A549 treated with RU486 at 1 μM for 4 hours (cell line): ENCODE measurements at places on chromosomes 16 and 17. TPM values are rescaled to one million over a fixed set of nuclear protein-coding genes. Genes with fewer than 3 reads are reported as not detected.

Gene NACA2
- not detected in 5 replicates for total RNA-seq

Gene ZNF423
- total RNA-seq: 0.07 to 0.25 TPM (median 0.12 TPM) in 5 replicates

Gene WSCD1
- 2.1 to 3.9 TPM (median 3.4 TPM) in 5 replicates for total RNA-seq

Gene ST6GALNAC2
- 0.28 to 0.70 TPM (median 0.33 TPM) in 4 of 5 replicates, not detected in the other for total RNA-seq

Gene RND2
- total RNA-seq: 0.08 to 0.18 TPM (median 0.13 TPM) in 5 replicates

Gene KRT32
- not detected in 5 replicates for total RNA-seq

Gene TBC1D3I
- total RNA-seq: 0.13 to 0.41 TPM (median 0.23 TPM) in 5 replicates

Gene GLIS2
- total RNA-seq: 22.3 to 32.9 TPM (median 29.9 TPM) in 5 replicates

Gene CIITA
- total RNA-seq: 0.03 to 0.08 TPM in 2 of 5 replicates, not detected in the others

Gene MMP25
- 0.49 to 1.0 TPM (median 0.79 TPM) in 5 replicates for total RNA-seq

Gene CNGB1
- 0.07 to 0.25 TPM (median 0.13 TPM) in 5 replicates for total RNA-seq

Gene C16orf96
- not detected in 5 replicates for total RNA-seq

Gene PRR35
- 0.06 to 0.18 TPM (median 0.13 TPM) in 5 replicates for total RNA-seq

Gene GPRC5C
- 55.3 to 80.4 TPM (median 72.7 TPM) in 5 replicates for total RNA-seq

Gene WFDC1
- total RNA-seq: not detected in 5 replicates

Gene CCDC40
- total RNA-seq: 4.7 to 6.9 TPM (median 5.9 TPM) in 5 replicates

Gene AATK
- 0.34 to 0.81 TPM (median 0.54 TPM) in 5 replicates for total RNA-seq

Gene MEOX1
- not detected in 5 replicates for total RNA-seq

Gene TOX3
- 0.18 to 0.66 TPM (median 0.34 TPM) in 5 replicates for total RNA-seq

Gene CCR7
- total RNA-seq: 0.64 to 1.3 TPM (median 1.0 TPM) in 5 replicates

Gene ARHGDIG
- total RNA-seq: 1.8 to 3.6 TPM (median 2.5 TPM) in 5 replicates

Gene PHB1
- total RNA-seq: 308 to 502 TPM (median 419 TPM) in 5 replicates

Gene ABCC11
- 0.11 to 0.20 TPM (median 0.18 TPM) in 4 of 5 replicates, not detected in the other for total RNA-seq

Gene IRX6
- not detected in 5 replicates for total RNA-seq

Gene TPSG1
- total RNA-seq: 0.14 TPM in 1 of 5 replicates, not detected in the others

Gene TMEM256
- total RNA-seq: 183 to 235 TPM (median 214 TPM) in 5 replicates

Gene KRT27
- not detected in 5 replicates for total RNA-seq

Gene MPO
- not detected in 5 replicates for total RNA-seq

Gene EVPL
- total RNA-seq: 11.3 to 17.7 TPM (median 16.7 TPM) in 5 replicates

Gene PDPK1
- total RNA-seq: 15.7 to 21.6 TPM (median 20.2 TPM) in 5 replicates

Gene PTX4
- not detected in 5 replicates for total RNA-seq

Gene SSTR5
- 0.20 to 0.33 TPM (median 0.25 TPM) in 5 replicates for total RNA-seq

Gene KRT17
- total RNA-seq: 0.54 to 0.96 TPM (median 0.90 TPM) in 5 replicates

Gene TEKT3
- total RNA-seq: 0.11 to 0.22 TPM in 2 of 5 replicates, not detected in the others

Gene KIF19
- 0.03 TPM in 1 of 5 replicates, not detected in the others for total RNA-seq
